ENCODE measurements at places on chromosomes 1 and 21.
A peak's percentile ranks its signal among the peaks of the same experiment; 100 is the strongest.

- DNase-seq: no peak
These were observed 12.7 kb downstream of the ATP1A4 start for GRCh38 chr1:160164121-160164520.

DNA sequence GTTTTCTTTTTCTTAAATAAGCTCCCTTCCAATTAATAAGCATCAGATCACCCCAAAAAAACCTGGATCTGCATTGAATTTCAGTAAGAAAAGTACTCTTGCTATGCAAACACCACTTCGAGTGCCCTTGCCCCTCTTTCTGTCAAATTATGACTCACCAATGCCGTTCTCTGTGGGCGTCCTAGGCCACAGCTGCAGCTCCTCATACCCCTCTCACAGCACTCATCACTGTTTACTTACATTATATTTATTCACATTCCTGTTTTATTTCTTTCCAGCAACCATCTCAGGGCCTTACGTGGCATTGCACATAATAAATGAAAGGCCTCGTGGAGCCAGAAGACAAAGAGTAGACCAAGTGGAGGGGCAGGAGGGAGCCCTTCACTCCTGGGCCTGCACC lies 99.1 kb upstream of the CTTNBP2NL start:
- no peak for DNase-seq

GRCh38 chr1:104854529-104854928 lies 1104.8 kb downstream of the AMY1C start:
- DNase-seq: no peak

GRCh38 chr1:159751031-159751430 lies 29.7 kb upstream of the DUSP23 start:
- DNase-seq: no peak

DNA sequence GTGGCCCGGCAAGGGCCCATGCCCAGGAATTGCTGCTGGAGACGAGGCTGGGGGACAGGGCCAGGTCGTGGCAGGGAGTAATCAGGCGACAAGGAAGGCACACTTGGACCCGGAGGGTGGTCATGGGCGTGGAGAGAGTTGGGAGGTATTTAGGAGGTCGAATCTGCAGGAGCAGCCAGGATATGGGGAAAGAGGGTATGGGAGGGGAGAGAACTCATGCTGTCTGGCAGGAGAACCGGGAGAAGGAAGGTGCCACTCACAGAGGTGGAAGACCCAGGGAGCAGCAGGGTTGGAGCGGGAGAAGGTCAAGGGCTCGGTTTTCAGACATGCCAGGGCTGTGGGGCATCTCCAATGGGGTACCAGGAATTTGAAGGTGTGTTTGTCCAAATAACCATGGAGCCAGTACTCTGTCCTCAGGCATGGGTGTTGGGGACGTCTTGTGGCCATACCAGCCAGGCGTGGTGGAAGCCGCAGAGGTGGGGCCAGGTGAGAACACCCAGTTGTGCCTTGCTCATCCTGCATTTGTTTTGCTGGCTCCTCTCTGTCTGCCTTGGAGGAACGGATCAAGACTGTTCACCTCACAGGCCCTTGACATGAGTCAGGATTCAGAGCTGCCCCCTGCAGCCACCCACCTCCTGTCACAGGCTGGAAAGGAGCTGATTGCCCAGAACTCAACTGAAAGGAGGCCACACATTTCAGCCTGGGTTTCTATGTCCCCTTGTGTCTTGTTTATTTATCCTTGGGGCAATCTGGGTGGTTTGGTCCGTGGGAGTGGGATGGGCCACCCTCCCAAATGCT lies 111.6 kb downstream of the SPSB1 start:
- DNase-seq: no peak

GRCh38 chr1:10693497-10694273 lies 102.8 kb downstream of the CASZ1 start:
- no peak for DNase-seq

DNA sequence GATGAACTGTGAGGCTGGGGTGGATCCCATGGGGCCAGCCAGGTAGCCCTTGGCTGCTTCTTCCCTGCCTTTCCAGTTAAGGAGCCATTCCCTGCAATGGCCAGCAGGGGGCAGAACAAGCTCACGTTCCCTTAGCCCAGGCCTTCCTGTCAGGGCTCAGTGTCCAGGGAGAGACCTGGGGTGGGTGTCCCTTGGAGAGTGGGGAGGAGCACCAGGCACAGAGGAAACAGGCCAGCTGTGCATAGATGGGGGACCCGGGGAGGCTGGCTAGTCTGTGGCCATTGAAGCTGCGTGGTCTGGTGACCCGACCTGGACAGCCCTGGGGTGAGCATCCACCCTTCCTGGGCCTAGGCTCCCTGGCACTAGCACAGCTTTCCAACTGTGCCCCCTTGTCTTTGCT lies 13.2 kb upstream of the EPS8L3 start:
- peak; percentile 56 for DNase-seq
